ENCODE measurements at places on chromosomes 2 and 18.

- no peak for DNase-seq
Observed at GRCh38 chr2:127080938-127081755, 25.8 kb downstream of the BIN1 start.

DNA sequence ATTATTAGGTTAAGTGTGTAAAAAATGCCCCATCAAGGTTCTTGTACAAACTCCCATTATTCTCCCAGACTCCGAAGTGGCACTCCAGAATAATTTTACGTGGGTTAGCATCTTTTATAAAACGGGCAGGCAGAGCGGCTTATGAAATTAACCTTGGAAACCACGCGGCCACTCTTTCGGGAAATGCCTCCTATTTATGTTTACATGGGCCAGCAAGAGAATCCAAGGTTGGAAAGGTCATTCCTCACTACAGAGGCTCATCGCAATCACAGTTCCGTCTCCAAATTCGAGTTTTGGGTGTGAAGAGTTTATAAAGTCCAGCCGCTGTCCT is 1.2 kb upstream of the IMPA2 start:
- no peak for DNase-seq

- DNase-seq: no peak
Observed at GRCh38 chr2:73253400-73253799, 19.3 kb downstream of the CCT7 start.

DNA sequence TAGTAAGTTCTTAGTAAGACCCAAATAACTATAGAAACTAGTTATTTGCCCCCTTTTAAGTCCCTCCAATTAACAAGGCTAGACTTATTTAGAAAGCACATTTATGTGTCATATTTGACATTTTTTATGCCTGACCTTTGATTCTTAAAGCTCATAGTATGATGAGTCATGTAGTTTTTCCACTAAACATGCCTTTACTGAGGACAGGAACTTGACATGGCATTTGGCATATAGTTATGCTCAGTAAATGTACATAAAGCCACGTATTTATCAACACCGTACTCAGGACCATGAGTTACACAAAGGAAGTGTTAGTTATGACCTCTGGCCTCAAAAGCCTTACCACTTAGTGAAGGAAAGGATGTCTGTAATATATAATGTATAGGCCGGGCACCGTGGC is 78.9 kb downstream of the GNAL start:
- DNase-seq: no peak

GRCh38 chr2:46974174-46974573 is 58.6 kb upstream of the MCFD2 start:
- DNase-seq: no peak

DNA sequence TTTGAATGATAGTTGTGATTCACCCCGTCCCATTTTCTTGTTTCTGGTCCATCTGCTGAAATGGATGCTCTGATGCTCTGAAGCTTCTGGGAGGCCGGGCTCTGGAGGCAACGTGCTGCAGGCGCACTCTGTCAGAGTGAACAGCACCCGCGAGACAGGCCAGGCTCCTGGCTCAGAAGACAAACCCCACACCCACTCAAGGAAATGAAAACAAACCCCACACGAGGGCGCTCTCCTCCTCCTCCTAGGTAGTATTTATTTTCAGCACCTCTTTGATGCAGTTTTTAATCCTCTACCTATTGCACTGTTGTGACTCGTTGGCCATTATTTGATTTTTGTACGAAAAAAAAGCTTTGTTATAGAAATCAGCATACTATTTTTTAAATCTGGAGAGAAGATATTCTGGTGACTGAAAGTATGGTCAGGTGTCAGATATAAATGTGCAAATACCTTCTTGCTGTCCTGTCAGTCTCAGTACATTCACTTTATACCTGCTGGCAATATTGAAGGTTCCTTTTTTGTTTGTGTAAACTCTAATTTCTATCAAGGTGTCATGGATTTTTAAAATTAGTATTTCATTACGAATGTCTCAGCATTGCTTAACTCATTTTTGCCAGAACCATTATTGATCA is 10.3 kb upstream of the CHST10 start:
- DNase-seq: no peak

- no peak for DNase-seq
Observed at GRCh38 chr2:55213822-55214221, 18.3 kb downstream of the CLHC1 start.

DNA sequence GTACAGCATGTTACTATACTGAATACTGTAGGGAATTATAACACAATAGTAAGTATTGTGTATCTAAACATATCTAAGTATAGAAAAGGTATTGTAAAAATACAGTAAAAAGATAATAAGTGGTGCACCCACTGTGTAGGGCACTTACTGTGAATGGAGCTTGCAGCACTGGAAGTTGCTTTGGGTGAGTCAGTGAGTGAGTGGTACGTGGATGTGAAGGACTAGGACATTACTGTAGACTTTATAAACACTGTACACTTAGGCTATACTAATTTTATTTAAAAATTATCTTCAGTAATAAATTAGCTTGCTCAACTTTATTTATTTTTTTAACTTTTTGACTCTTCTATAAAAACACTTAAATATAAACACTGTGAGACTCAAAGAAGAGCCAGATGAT is 82.6 kb downstream of the MTA3 start:
- DNase-seq: no peak

DNA sequence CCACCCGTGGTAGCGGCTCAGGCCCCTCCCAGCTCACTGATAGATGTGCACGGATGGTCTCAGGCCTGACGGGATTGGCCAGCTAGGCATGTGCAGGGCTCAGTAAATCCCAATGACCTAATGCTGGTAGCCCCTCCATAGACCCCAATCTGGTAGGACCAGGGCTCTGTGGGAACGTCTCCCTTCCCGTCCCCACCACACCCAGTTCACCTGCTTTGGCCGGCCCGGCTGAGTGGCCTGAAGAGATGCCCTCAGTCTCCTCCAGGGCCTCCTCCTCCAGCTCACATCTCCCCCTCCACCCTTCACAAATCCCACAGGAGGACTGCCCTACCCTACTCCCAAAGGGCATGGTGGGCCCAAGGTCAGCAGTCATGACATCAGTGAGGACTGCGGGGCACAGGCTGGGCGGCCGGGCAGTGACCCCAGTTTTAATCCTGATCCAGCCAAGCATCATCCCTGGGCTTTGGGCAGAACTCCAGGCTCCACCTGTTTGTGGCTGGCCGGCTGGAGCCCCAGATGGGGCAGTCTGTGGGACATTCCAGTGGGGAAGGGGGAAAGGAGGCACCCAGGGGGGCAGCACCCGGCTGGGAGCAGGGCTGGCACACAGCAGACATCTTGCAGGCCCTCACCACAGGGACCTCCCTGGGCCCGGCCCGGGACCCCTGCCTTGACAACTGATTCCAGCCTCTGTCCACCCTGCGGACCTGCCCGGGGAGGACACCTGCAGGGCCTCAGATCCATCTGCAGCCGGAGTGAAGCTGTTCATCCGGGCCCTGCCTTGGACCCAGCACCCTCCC is 2.3 kb downstream of the KIF1A start:
- DNase-seq: no peak

DNA sequence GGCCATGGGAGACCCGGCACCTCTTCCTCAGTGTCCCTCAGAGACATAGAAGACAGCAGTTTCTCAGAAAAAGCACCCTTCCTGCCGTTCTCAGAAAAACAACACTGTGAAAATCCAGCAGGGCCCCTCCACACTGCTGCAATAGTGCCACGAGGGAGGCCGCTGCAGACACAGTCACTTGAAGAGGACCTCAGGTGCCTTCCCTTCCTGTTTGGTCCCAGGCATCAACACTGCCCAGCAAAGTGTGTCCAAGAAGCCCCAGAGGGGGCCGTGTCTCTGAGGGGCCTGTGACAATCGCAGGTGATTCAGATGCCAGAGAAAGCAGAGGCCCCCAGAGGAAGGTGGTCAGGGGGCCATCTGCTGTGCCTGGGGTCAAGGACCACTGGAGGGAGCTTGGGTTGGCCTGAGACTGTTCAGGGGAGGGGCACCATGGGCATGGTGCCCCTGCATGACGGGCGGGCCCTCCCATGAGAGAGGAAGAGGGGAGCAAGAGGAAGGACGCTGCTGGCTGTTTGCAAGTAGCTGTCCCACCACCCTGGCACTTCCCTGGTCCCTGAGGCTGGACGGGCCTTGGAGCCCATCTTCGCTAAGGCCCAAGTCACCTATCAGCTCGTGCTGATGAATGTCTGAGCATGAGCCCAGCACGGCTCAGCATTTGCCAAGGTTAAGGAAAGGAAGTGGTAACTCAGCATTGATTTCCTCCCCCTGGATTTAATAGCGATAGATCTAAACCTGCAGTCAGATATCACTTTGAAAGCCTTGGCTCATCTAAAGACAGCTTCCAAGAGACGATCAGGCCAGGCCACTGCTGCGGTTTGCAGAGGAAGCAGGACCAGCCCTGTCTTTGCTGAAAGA is 9.1 kb downstream of the TWIST2 start:
- DNase-seq: no peak

DNA sequence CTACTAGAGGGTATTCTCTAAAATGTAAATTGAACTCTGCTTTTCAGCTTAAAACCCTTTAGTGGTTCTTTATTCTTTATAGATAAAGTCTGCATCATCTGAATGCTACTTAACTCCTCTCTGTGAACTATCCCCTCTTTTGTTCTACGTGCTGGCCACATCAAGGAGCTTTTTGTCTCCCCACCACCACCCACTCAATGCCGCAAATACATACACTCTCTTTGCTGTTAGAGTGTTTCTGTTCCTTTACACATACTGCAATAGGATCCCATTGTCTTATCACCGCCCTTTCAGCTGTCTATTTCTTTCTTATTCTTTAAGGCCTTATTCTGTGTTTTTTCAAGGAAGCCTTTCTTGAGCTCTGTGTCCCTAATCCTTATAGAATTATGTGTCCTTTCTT is 83.3 kb downstream of the EML4 start:
- DNase-seq: no peak

DNA sequence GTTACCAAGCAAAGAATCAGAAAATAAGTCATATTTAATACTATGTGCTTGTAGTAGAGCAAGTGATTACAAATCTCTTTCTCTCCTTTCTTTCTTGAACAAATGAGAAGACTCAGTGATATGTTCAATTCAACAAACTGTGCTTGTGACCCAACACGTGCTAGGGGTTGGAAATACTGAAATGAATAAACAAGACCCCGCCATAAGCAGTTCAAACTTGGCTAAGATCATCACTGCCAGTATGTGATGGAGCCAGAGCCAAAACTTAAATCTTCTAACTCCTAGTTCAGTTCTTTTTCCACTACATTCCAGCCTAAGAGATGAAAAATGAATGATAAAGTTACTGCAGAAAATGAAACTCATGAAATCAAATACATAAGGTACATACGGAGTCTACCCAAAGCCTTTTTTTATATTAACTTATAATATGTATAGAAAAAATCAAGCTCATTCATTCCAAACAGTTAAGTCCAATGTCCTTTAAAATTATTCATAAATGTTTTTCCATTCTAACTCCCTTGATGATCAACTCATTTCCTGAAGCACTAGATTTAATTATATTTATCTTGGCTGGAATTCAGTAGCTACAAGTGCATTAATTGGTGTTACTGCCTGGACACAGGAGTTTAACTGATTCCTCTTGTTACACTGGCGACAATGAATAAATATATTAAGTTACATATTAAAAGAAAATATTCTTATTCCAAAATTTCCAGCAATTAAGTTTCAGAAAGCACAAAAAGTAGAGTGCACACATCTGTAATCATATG is 36.0 kb downstream of the GALNT3 start:
- DNase-seq: no peak

GRCh38 chr2:158686210-158686691 is 108.9 kb upstream of the DAPL1 start:
- no peak for DNase-seq

DNA sequence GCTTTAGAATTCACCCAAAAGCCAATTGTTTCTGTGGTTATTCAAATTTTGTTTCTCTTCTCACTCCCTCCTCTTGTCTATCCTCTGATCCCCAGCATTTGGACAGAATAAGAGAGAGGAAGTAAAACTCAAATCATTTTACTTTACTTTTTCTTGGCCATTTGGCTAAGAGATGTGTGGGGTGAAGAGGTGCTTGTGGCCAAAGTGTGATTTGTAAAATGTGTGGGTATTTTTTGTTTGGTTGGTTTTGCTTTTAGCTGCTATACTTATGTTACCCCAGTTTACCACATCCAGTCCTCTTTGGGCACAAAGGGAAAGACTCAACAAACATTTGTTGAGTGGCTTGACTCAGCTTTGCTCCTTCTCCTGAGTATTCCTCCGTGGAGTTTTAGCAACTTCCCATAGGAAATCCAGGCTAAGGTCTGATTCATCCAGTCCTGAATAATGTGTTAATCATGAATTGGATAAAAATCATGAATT is 109.1 kb upstream of the CYP1B1 start:
- no peak for DNase-seq

DNA sequence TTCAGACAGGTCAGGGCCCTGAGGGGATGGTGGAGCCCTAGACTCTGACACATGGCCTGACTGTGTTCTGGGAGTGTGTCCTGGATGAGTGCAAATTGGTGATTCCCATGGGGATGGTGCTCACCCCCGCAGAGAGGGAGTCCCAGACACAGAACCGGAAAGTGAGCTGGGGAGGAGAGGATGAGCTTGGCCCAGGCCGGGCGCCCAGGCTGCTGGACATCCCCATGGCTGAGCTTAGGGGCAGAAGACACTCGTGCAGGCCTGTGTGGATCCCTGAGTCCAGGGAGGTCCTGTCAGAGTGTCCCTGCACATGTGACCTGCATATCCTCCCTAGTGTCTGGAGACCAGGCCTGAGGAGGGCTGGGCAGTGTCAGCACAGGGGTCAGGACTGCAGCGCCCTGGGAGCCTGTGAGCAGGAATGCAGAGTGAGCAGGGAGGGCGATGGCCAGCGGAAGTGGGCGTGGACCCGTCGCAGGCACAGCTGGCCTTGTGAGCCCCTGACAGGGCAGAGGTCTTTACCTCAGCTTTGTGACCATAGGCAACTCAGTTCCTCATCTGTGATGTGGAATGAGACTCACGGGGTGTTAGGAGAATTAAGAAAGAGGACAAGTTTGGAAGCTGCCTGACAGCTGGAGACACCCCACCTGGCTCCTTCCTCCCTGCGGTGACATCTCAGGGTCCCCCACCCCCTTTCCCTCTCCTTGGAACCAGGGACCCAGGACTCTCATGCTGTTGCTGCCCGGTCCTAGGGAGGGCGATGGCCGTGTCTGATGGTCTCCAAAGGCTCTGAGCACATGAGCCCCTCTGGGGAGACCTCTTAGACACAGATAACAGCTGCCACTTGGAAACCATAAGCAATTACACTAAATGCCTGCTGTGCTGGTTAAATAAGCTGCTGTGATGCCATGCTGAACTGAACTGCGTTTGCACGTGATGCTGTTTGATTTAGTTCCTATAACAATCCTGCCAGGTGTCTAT is 62.6 kb upstream of the HS6ST1 start:
- no peak for DNase-seq

DNA sequence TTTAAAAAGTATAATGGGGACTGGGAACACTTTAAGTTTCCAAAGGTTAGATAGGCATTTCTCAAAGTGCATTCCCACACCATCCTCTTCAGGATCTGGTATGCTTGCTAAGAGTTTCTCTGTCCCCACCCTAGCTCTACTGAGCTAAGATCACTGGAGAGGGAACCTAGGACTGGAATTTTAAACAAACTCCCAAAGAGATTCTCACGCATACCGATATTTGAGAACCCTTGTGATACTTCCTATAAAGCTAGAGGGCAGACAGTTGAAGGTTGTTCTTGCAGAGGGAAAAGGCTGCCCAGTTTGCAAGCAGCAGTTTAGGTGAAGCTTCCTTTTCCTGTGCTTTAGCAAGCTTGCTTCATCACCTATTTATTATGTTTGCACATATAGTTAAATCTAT is 3.6 kb downstream of the CNRIP1 start:
- DNase-seq: no peak

Measured in progenitor cell of endocrine pancreas (in vitro differentiated cells).